ENCODE measurements at places on chromosomes 6 and 20. TPM values are rescaled to one million over a fixed set of nuclear protein-coding genes. Genes with fewer than 3 reads are reported as not detected.
A peak's percentile ranks its signal among the peaks of the same experiment; 100 is the strongest.

- no peak for DNase-seq
These were observed 251.4 kb downstream of the DOK5 start for GRCh38 chr20:54726687-54727300.

Gene MEP1A
- not detected for polyA plus RNA-seq

GRCh38 chr6:29466241-29466640 is 9.3 kb downstream of the OR2H1 start:
- DNase-seq, result no peak

- DNase-seq, result no peak
These were observed 11.1 kb upstream of the HTR1B start for GRCh38 chr6:77474286-77474956.

Gene FAM209B
- not detected for polyA plus RNA-seq

- no peak for DNase-seq
These were observed 214.4 kb upstream of the KCNG1 start for GRCh38 chr20:51237278-51237677.

DNA sequence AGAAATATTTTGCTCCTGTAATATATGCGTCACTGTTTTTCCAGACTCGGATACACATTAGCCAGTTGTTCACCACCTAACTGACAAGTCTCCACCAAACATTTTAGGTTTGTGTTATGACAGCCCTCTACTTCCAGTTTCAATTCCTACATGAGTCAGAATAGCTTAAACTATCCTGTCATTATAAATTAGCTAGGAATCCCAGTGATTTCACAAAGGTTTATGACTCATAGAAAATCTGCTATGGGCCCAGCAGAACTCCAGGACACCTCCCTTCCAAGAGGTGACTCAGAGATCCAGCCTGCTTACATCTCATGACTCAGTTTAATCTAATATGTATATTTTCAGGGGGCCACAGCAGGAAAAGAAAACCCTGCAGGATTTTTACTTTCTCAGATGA is 17.4 kb upstream of the PLCB4 start:
- no peak for DNase-seq

- no peak for DNase-seq
These were observed 288.5 kb downstream of the PRL start for GRCh38 chr6:22008248-22008836.

DNA sequence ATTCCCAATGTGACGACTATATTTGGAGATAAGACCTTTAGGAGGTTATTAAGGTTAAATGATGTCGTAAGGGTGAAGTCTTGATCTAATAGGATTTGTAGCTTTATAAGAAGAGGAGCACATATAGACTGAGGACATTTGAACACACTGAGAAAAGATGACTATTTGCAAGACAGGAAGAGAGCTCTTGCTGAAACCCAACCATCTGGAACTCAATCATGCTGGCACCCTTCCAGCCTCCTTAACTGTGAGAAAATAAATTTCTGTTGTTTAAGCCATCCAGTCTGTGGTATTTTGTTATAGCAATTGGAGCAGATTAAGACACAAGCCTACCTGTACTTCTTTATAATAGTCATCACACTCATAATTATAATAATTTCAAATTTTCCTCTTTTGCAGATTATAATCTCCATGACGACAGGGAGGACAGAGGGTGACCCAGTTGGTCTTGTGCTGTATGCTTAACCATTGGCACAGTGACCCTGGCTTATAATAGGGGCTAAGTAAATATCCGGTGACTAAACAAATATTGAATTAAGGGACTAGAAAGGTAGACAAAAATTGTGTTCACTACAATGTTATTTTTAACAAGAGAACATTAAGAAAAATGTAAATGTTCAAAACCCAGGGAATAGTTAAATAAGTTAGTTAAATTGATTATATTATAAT is 206.4 kb upstream of the HDDC2 start:
- peak; percentile 20 for DNase-seq

GRCh38 chr6:155493694-155494143 is 38.1 kb upstream of the NOX3 start:
- DNase-seq, result no peak

GRCh38 chr6:144123836-144124235 is 26.5 kb upstream of the STX11 start:
- no peak for DNase-seq

GRCh38 chr6:6492675-6493074 is 95.8 kb upstream of the LY86 start:
- no peak for DNase-seq

- peak; percentile 72 for DNase-seq
These were observed 478.1 kb downstream of the PHF3 start for GRCh38 chr6:64113704-64114103.

DNA sequence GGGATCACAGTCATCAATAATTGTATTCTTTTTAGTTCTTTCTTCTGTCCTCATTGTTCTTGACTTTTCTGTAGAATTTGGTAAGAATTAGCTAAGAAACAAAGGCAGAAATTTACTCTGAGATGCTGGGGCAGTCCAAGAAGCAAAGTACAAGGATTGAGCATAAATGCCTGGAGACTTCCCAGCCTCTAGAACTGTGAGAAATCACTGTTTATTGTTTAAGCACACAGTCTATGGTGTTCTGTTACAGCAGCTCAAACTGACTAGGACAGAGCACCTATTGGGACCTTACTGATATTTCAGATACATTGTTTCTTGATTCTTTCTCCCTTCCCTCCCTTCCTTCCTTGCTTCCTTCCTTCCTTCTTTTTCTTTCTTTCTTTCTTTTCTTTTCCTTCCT is 192.7 kb upstream of the SLC35B3 start:
- DNase-seq, result no peak

Gene TFAP2D
- not detected for polyA plus RNA-seq

Gene EPB41L2
- 41.4 TPM for polyA plus RNA-seq
